ENCODE measurements at places on chromosomes 3 and 15.

DNA sequence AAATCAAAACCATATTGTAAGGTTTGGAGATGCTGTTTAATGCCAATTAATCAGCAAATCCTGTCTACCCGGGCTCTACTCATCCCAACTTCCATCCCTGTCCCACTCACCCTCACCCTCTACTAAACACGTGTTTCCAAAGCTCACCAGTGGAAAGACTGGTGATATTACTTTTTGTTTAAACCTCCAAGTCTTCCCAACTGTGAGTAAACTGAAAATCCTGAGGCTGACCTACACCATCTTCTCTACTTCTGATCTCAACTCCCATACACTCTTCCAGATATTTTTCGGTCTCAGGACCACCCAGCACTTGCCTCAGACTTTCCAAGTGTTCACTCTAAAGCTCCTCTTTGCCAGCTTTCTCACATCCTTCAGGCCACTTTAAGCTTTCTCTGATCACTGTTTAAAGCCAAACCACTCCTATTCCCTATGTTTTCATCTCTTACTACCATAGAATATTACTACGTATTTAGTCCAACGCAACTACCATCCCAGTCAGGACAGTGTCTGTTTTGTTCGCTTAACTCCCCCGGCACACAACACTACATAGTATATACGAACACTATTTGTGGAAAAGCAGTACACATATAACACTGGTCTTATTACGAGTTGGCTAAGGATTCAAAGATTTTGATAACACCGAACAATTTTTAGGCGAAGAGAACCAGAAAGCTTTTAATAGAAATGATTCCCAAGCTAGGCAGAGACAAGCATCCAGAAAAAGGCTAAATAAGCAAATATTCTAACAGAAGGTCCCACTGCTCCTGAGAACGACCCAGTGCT lies 684 bp downstream of the RPL4 start:
- no peak for DNase-seq

DNA sequence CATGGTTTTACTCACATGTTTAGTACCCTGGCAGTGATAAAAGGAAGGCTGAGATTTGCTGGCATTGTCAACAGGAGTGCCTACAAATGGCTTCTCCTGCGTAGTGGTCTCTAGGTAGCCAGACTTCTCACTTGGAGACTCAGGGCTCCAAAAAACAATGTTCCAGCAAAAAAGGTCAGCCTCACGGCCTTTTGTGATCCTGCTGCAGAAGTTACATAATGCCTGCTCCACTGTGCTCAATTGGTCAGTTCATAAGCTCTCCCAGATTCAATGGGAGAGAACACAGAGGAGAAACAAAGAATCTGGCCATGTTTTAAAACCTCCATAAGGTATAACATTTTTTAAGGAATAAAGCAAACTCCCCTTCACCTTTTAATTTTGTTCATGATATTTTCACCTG lies 76.1 kb upstream of the CMSS1 start:
- no peak for DNase-seq

DNA sequence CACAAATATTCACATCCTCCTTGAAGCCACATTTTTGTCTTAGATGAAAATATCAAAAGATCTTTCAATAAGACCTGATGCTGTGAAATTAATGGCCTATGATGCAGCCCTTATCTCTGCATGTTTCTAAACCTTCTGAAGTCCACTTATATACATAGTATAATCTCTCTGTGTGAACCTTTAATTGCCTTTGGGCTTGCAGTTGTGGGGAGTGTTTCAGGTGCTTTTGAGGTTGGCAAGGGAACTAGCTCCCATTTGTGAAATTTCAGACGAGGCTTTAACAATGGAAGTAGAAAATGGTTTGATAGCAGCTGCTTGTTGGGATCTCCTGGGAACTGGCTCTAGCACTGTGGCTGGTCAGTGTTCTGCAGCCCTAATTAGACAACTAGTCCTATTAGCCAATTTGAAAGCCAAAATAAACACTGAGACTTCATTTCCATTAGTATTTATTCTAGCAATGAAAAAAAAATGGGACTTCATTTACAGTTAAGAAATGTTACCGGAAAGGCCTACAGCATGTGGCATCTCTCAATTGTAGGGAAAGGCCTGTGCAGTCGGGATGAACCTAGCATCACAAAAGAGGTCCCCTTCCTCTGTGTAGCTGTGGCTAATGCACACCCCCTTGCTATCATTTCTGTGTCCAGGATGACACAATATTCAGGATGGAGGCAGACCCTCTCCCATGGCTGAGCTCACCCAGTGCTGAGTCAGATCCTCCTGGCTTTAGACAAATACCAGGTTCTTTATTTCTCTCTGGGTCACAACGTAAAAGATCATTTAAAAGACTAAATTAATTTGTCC lies 140.7 kb upstream of the TRIM42 start:
- DNase-seq = no peak

DNA sequence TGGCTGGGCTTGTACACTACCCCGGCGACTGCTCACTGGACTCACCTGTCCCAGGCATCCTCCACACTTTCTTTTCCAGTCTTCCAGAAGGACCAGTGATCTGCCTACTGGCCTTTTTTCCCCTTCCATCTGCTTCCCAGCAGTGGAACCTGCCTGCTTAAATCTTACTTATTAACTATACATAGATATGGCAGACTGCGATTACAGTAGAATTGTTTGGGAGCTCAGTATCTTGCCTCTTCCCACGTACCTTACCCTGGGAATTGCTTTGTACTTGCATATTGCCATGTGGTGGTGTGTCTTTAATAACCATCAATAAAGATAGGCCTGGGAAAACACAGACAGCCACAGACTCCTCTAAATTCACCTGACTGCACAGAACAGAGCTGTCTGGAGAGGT lies 11.8 kb upstream of the HES1 start:
- no peak for DNase-seq

GRCh38 chr15:64502151-64502550 lies 41.8 kb downstream of the ZNF609 start:
- no peak for DNase-seq
